ENCODE measurements at places on chromosomes 5 and 9.

DNA sequence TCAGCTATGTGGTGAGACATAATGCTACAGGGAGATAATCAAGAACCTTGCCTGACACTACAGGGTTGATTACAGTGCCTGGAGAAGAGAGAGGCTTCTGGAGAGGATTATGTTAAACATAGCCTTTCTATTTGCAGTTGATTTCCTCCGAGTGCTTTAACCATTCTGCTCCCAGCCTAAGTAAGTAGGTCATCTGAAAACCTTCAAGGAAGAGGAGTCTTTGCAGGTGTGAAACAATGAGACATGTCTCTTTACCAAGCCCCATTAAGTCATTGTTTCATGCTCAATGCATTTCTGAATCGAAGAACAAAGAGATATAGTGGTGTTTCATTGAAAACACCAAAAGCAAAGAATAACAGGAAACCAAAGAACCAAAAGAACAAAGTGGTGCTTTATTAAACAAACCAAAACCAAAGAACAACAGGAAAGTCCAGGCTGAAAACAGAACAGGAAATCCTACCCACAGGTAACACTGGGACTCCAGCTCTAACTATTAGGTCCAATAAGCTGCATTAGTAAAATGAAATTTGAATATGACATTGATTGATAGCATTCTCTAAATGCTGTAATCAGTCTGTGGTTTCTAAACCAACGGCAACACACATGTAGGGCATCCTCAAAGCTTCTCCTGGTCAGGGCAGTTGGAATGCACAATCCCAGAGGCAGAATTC lies 113.3 kb upstream of the SPATA31D4 start:
- no peak for DNase-seq

GRCh38 chr5:114346181-114346580 lies 15.7 kb upstream of the KCNN2 start:
- DNase-seq: no peak

GRCh38 chr5:134370311-134370870 lies 978 bp upstream of the UBE2B start:
- no peak for DNase-seq

DNA sequence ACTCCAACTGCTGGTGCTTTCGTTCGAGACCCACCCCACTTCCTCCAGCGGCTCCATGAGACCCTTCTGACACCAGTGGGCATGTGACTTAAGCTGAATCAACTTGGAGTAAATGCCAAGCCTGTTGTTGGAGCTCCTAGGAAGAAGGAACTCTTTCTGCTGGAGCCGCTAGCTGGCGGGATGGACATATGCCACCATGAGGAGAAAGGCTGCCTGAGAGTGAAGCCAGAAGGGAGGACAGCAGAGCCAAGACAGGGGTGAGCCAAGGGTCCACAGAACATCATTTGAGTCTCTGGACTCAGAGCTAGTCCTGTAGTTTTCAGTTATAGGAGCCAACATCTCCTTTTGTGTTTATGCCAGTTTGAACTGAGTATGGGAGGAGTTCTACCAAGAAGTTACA lies 35.9 kb downstream of the ANXA6 start:
- no peak for DNase-seq

DNA sequence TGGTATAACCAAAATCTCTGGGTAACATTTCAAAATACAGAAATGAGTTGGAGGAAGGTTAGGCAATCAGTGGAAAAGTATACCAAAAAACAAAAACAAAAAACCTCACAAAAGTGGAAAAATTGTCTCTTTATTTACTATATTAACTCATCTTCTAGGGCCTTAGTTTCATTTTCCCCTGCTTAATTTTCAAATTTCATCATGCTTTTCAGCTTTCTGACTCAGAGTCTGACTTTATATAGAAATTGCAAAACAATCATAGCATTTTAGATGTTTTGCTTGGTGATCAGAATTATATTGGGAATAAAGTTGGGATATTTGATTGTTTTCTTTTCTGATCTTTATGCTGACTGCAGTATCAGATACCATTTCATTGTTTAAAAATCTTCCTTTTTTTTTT lies 257.0 kb upstream of the PRR16 start:
- DNase-seq: no peak

DNA sequence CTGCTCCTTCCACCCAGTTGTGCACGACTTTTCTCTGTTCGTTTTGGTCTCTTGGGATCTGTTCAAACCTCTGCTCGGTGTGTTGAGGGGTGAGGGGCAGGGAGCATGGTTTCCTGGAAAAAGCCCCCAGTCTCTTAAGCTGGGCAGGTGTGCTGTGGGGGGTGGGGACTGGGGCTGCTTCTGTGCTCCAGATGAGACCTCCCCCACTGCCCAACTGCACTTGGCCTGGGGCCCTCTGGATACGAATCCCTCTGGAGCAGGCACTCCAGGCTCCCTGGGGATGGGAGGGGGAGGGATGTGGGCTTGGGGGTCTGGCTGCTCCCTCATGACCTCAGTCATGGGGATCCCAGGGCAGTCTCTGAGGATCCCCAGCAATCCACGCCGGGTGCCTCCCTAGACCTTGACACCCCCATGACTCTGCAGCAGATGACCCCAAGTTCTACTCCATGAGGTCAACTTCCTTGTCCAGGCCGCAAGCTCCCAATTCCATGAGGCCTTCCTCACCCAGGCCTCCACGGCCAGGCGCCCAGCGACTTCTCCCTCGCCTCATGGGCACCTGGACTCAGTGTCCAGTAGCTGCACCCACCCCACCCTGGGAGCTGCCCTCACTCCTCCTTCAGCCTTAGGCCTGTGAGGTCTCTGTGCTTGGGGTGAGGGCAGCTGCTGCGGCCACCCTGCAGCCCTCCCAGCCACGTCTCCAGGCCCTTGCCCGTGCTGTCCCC lies 5.9 kb upstream of the AHRR start:
- DNase-seq: no peak

- DNase-seq: no peak
Measured at GRCh38 chr5:123217173-123217572, 128.1 kb downstream of the PRDM6 start.

GRCh38 chr9:124231095-124231737 lies 26.5 kb upstream of the NEK6 start:
- no peak for DNase-seq

- no peak for DNase-seq
Measured at GRCh38 chr5:15500325-15501001, 483 bp downstream of the FBXL7 start.

DNA sequence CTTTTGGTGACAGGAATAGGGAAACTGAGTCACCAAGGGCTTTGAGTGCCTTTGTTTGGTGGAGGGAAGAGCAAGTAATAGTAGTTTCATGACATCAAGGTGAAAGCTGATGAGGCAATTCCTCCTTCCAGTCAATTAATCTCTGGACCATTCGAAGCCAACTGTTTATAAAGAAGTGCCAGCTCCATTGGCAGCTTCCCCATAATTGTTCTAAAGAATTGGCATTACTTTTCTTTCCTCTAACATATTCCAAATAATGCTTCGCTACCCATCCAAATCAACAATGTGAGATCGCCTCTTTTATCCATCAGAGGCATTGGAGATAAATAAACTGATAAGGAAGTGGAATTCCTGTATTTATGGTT lies 132.4 kb downstream of the NPR3 start:
- no peak for DNase-seq

DNA sequence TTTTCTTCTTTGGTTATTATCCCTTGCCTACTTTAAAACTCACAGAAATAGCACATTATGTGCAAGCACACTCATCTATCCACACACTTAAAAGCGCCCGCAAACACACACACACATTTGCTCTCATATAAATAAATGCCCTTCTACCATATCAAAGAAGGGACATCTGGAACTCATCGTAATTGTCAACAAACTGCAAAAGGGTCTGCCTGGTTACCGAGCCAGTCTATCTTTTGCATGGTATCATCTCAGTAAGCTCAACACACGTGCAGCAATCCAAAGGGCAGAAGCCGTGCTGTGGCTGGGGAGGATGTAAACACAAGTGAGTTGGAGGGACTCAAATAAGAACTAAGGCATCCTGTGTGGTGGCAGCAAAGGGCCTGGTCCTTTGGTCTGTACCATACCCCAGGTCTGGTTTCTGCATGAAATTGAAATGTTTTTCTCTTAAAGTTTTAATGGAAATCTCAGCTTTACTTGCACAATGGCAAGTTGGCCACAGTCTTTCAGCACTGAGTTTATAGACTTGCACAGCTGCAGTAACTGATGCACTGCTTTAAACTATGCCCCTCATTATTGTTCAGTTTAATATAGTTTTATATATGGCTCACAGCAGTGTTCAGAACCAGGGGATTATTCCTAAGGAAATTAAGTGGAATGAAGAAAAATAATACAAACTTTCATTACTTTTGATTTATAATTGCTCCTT lies 331.0 kb downstream of the ADAMTS6 start:
- DNase-seq: no peak

DNA sequence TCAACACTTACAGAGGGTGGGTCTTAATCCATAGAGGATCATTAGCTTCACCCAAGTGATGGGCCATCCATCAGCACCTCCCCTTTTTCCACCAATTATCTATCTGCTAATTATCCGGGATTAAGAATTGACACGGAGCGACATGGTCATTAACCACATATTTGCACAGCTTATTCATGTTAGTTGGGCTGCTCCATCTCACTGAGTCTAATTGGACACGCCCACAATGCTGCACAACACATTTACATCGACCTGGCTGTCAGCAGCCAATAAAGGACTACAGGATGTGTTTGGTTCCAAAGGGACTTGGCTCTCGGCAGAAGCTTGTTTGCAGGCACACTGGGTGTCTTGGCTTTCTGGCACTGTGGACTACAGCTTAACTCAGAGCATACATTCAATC lies 21.6 kb downstream of the FOXE1 start:
- DNase-seq: no peak

DNA sequence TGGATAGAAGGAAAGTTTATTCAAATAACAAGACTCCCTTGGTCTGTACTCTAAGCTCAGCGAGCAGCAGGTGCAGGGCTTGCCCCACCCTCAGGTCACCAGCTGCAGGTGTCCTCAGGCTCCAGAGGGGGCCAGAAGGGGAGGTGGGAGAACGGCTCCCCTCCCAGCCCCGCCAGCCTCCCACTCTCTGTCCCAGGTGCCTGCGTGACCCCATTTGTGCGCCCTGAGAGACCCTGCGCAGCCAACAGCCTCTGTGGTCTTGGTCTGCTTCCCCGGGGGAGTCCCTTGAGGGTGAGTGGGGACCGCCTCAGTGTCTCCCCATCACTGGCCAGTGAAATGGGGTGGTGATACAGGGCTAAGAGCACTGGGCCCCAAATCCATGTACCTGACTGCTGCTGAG lies 62.3 kb upstream of the STXBP1 start:
- DNase-seq: no peak

DNA sequence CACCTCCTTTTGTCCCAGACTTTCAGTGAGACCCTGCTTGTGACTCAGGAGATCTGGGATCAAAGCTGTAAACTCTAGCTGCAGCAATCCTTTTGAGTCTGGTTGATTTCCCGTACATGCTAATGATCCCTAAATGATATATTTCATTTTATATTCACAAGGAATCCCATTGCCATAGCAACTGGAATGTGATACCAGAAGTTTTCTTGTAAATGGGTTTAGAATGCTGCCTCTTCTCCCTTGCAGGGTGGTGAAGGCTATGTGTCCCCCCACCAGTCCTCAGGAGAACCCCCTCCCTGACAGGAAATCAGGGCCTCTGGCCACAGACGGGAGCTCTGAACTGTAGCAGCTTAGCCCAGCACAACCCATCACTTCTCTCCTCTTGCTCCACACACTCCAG lies 215.0 kb downstream of the FSTL4 start:
- peak; percentile 10 for DNase-seq

DNA sequence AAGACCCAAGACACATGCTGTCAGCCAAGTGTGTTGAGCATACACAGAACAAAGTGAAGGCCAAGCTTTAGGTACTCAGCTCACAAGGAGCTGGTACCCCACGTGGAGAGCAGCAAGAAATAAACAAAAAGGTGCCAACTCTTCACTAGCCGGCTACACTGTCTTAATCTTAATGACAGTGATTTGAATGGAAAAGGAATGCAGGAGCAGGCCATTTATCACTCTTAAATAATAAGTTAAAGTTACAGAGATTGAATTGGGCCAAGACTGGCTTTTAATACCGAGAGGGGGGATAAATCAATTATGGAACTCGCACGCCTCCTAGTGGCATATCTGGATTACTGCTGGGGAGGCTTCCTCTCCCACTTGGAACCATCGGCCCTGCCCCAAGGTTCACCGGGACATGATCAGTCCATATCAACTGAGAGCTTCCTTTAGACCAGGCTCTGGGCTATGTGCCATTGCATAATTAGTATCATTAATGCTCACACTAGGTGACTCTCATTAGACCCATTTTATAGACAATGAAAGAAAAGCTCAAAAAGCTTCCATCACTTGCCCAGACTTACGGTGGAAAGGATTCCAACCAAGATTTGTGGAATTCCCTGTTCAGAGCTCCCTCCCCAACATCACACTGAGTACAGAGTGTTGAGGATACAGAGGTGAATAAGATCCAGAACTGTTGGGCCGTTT lies 94.0 kb downstream of the ACTL7B start:
- DNase-seq: peak; percentile 48

- no peak for DNase-seq
Measured at GRCh38 chr9:68740561-68740960, 35.5 kb downstream of the PIP5K1B start.

DNA sequence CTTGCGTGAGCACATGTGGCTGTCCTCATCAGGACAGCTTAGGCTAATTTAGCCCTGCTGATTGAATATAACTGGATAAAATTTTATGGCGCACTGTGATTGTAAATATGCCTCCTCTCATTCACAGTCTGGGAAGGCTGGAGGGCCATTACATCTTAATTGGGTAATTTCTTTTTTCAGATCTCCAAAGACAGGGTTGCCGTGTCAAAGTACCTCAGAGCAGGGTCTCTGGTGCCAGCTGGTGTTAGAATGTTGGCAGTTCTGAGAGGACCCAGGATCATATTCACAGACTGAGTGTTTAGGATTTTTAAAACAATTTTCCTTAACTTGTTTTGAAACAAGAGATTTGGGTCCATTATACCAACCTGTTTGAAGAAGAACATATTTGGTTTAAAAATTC lies 455.7 kb upstream of the TLE4 start:
- DNase-seq: no peak

DNA sequence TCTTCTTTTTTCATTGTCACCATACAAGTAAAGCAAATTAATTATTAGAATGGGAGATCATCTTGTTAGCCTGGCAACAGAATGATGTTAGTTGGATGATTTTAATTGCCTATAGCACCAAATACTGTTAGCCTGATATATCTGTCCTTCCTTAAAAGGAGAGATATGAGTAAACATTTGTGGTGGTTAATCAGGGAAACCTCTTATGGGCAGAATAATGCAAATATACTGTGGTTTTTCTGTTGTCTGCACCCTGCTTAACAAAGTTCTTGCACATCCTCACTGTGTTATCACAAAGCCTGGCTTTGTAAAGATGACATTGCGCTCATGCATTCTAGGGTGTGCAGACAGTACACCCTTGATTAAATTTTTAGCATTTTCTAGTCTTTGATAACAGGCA lies 254.9 kb upstream of the SMC2 start:
- DNase-seq: no peak

Measured in activated CD4-positive, alpha-beta T cell treated with anti-CD3 and anti-CD28 coated beads, Interleukin-10, Interleukin-2, amounts not matched to agents 100 ng/mL and 50 ng/mL, durations not matched to agents 16 hours and 8 hours (primary cell).